CD4-positive, CD25-positive, alpha-beta regulatory T cell (primary cell): ENCODE measurements at places on chromosomes 16 and 17. TPM values are rescaled to one million over a fixed set of nuclear protein-coding genes. Genes with fewer than 3 reads are reported as not detected.

Gene SAMD14
- 0.96 TPM for total RNA-seq

Gene SUPT4H1
- 52.6 TPM for total RNA-seq

Gene GGA2
- total RNA-seq, result 109 TPM

Gene ITGB4
- not detected for total RNA-seq

Gene ARSG
- 21.8 TPM for total RNA-seq

Gene AURKB
- total RNA-seq, result 3.7 TPM

Gene OTOP2
- total RNA-seq, result not detected

Gene MYOCD
- not detected for total RNA-seq

Gene ZNF423
- total RNA-seq, result 0.05 TPM

Gene HSDL1
- 17.3 TPM for total RNA-seq

Gene KRT33B
- total RNA-seq, result not detected

Gene ABCC11
- total RNA-seq, result not detected

- H3K4me1 ChIP-seq, result no peaks in the 10 kb centered on the region
- peaks cover 19% of the 10 kb centered on the region for H3K36me3 ChIP-seq
- no peaks in the 10 kb centered on the region for H3K27me3 ChIP-seq
- H3K4me3 ChIP-seq, result no peak overlapping the region
- no peak for DNase-seq
- H3K27ac ChIP-seq, result no peak overlapping the region
Measured at GRCh38 chr17:32160526-32160925, 18.2 kb downstream of the RHOT1 start.

DNA sequence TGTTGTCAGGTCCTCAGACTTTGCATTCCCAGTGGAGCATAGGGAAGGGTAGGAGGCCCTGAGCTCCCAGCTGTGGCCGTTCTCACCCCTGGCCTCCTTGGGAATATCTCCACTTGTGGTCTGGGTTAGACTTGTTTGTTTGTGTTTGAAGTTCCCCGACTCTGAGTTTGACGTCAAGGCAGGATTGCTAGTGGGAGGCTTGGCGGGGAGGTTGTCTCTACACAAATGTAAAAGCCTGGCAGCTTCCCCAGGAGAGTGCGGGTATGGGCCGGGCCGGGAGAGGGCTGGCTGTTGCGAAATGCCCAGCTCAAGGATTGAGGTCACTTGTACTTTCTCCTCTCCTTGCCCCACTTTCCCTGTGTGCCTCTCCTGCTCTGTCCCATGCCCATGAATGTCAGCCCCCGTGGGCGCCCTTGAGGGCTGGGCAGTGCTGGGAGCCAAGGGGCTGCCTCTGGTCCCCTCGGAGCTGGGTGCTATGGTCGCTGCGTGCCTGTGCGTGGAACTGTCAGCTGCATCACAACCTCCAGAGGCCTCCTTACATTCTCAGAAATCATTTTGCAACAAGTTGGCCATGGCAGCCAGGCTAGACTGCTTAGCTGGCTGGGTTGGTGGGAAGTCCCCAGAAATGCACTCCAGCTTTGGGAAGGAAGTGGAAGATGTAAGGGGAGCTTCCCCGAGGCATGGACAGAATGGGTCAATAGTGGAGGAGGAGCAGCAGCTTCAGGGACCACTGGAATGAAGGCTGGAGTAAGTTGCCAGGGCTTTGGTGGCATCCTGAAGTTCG is 84.3 kb downstream of the KSR1 start:
- H3K36me3 ChIP-seq, result no peaks in the 10 kb centered on the region
- no peak overlapping the region for H3K27ac ChIP-seq
- H3K27me3 ChIP-seq, result no peaks in the 10 kb centered on the region
- DNase-seq, result no peak
- no peak overlapping the region for H3K4me3 ChIP-seq

DNA sequence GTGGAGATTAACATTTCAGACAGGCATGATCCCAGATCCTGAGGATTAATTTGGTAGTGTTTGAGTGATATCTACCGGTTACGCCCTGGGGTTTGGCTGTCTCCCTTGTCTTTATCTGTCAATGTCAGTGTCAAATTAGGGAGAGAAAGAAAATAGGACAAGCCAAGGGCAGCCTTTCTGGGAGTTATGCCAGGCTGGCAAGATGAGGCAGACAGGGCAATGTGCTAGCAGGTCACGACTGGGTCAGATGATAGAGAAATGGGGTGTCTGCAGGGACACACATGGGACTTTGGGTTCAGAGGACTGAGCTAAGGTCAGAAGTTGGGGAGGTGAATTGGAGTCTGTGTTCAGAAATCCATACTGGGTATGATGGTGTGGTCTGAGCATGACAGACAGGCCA is 27.4 kb upstream of the LYRM9 start:
- H3K36me3 ChIP-seq, result no peaks in the 10 kb centered on the region
- no peak for DNase-seq
- H3K27ac ChIP-seq, result no peak overlapping the region
- no peaks in the 10 kb centered on the region for H3K27me3 ChIP-seq
- no peaks in the 10 kb centered on the region for H3K4me1 ChIP-seq

GRCh38 chr17:68133346-68134045 is 98.0 kb downstream of the KPNA2 start:
- H3K27ac ChIP-seq, result no peak overlapping the region
- H3K4me3 ChIP-seq, result no peak overlapping the region
- H3K4me1 ChIP-seq, result no peaks in the 10 kb centered on the region
- peaks cover 5% of the 10 kb centered on the region for H3K36me3 ChIP-seq
- DNase-seq, result no peak

- H3K36me3 ChIP-seq, result no peaks in the 10 kb centered on the region
- peak within 1 kb of the TSS; percentile 95 for H3K4me3 ChIP-seq
- no peaks in the 10 kb centered on the region for H3K27me3 ChIP-seq
- H3K4me1 ChIP-seq, result peaks cover 52% of the 10 kb centered on the region
Measured at GRCh38 chr16:15949210-15950160, at the start of gene ABCC1. TSS of gene ABCC1 (plus strand) at chr16:15949616. CDS start at chr16:15949752, 136 bp downstream.

DNA sequence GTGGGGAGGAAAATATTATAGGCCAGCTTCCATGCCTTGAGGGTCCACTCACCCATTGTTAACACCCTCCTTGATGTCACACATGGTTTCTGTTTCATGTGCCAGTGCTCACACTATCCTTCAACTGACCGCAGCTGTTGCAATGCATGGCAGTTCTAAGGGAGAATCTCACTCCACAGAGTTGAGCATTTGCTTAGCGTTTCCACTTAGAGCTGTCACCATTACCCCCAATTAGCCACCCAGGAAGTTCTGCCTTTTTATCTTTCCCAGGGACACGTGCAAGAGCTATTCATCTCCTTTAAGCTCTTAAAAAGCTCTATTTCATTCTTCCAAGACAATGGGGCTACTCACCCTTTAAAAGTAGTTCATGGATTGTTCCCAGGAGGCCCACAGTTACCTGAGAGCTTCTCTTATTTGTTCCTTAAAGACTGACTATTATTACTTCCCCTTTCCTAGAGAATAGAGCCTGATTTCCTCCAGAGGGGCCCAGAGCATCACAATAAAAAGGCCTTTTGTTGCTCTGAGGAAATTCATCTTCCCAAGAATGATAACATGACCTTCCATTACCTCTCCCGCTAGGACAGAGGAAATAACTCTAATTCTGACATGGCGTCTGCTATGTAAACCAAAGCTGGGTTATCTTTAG is 126.8 kb downstream of the CACNG3 start:
- H3K27ac ChIP-seq, result no peak overlapping the region
- no peak overlapping the region for H3K4me3 ChIP-seq
- no peak for DNase-seq
- H3K36me3 ChIP-seq, result no peaks in the 10 kb centered on the region

- H3K4me1 ChIP-seq, result no peaks in the 10 kb centered on the region
- no peak overlapping the region for H3K4me3 ChIP-seq
- peaks cover 3% of the 10 kb centered on the region for H3K27me3 ChIP-seq
- no peak for DNase-seq
Measured at GRCh38 chr17:8574687-8575086, 55.8 kb downstream of the MYH10 start.

- H3K27ac ChIP-seq, result no peak overlapping the region
- no peaks in the 10 kb centered on the region for H3K36me3 ChIP-seq
- H3K4me1 ChIP-seq, result no peaks in the 10 kb centered on the region
- H3K27me3 ChIP-seq, result no peaks in the 10 kb centered on the region
Measured at GRCh38 chr17:77254951-77255825, 114.4 kb downstream of the SEC14L1 start.

GRCh38 chr16:30096862-30097563 is 1.0 kb upstream of the YPEL3 start:
- no peak overlapping the region for H3K4me3 ChIP-seq
- DNase-seq, result peak; percentile 34
- H3K27ac ChIP-seq, result peak overlapping the region; percentile 83
- peaks cover 34% of the 10 kb centered on the region for H3K4me1 ChIP-seq

DNA sequence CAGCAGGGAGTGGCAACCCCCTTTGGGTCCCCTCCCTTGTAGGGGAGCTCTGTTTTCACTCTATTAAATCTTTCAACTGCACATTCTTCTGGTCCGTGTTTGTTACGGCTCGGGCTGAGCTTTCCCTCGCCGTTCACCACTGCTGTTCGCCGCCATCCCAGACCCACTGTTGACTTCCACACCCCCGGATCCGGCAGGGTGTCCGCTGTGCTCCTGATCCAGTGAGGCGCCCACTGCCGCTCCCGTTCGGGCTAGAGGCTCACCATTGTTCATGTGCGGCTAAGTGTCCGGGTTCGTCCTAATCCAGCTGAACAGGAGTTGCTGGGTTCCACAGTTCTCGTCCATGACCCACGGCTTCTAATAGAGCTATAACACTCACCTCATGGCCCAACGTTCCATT is 408.1 kb downstream of the KCNJ2 start:
- H3K27me3 ChIP-seq, result no peaks in the 10 kb centered on the region
- no peaks in the 10 kb centered on the region for H3K36me3 ChIP-seq
- H3K4me1 ChIP-seq, result no peaks in the 10 kb centered on the region
- no peak overlapping the region for H3K4me3 ChIP-seq
- no peak overlapping the region for H3K27ac ChIP-seq

DNA sequence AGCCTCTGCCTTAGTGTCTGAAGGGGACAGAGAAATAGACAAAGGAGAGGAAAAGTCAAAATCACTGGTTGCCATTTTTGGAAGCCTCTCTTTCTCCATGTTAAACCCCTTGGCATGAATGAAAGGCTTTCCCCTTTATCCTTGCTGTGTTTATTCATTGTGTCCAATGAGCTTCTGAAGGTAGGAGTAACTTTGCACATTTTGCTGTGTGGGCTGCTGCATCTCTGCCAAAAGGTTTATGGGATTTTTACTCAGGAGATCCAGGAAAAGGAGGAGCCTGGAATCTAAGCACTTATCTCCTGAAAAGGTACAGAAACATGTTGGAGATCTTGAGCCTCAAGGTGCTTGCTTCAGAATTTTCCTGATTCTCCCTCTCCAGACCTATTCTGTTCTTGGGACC is 3.9 kb downstream of the CNTROB start:
- H3K36me3 ChIP-seq, result peaks cover 36% of the 10 kb centered on the region
- H3K4me3 ChIP-seq, result no peak overlapping the region
- no peaks in the 10 kb centered on the region for H3K27me3 ChIP-seq

GRCh38 chr17:12342609-12343435 is 322.1 kb downstream of the MAP2K4 start:
- no peaks in the 10 kb centered on the region for H3K4me1 ChIP-seq
- no peak overlapping the region for H3K27ac ChIP-seq
- no peak overlapping the region for H3K4me3 ChIP-seq
- no peak for DNase-seq
- H3K27me3 ChIP-seq, result no peaks in the 10 kb centered on the region

DNA sequence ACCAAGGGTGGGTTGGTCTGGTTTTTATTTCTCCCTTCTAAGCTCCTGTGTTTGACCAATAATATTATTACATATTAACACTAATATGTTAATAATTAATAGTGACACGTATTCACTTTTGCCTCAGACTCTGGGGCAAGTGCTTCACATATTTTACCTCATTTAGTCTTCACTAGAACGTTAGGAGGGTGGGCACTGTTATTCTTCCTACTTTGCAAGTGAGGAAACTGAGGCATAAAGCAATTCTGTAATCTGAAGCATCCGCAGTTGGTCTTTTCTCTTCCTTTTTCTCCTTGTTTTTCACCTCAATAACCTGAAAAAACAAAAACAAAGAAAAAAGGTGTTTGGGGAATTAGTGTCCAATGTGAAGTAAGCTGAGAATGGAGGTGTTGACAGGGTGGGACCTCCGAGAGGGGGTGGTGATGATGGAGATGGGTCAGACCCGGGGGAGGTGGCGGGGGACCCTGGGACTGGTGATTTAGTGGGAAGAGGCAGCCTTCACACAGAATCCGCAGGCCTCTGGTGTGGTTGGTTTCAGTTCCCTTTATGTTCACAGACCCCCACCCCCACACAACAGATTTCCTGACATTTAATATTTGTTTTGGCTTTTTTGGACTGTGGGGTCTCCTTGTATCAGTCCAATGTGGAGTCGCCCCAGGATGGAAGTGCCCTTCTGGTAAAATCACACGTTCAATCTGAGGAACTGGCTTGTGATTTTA is 3.7 kb downstream of the CDH1 start:
- no peak overlapping the region for H3K4me3 ChIP-seq
- H3K27ac ChIP-seq, result no peak overlapping the region
- no peaks in the 10 kb centered on the region for H3K36me3 ChIP-seq
- H3K27me3 ChIP-seq, result peaks cover 4% of the 10 kb centered on the region

DNA sequence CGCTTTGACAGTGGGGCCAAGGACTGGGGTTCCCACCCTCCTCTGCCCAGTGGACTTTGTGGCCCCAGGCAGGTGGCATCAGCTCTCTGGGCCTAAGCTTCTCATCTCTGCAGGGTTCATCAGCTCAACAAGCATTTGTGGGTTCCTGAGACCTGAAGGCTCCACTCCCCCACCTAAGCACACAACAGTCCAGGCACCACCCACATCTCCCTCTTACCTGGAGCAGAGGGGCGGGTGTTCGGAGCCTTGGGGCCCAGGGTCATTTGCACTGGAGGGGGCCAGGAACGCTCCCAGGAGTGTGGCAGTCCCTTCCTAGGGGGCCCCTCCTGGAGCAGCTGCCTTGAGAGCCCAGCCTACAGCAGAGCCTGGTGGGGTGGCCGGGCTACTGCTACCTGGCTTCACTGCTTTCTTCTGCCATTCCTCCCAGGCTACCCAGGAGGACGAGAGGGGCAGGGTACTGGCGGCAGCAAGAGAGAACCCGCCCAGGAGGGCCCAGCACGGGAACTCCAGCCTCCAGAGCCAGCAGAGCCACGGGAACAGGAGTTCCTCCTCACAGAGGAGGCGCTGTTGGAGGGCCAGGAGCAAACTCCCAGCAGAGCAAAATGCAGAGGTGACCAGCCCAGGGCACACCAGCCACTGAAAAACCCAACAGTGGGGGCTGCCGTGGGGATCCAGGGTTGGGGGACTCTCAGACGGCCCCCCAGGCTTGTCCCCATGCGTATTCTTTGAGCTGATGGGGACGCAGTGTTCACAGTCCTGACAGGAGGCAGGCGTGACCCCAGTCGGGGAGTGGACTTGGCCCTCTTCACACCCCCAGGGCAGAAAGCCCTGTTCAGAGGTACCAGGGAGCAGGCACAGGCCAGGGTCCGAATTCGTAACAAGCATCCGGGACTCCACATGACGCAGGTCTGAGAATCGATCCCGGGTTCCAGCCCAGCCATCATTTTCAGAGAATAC is 35.1 kb upstream of the SLC38A10 start:
- no peaks in the 10 kb centered on the region for H3K36me3 ChIP-seq
- H3K27ac ChIP-seq, result no peak overlapping the region
- no peaks in the 10 kb centered on the region for H3K4me1 ChIP-seq
- no peak for DNase-seq
